ENCODE measurements at places on chromosomes 7 and 10. TPM values are rescaled to one million over a fixed set of nuclear protein-coding genes. Genes with fewer than 3 reads are reported as not detected.

The BBS9 gene
- total RNA-seq: 66.0 TPM

The SPDYE16 gene
- total RNA-seq: 0.29 TPM

The FZD8 gene
- 12.4 TPM for total RNA-seq

GRCh38 chr7:9189703-9190102, 756.3 kb downstream of the NXPH1 start:
- DNase-seq: no peak
- H3K4me1 ChIP-seq: no peaks in the 10 kb centered on the region
- no peaks in the 10 kb centered on the region for H3K36me3 ChIP-seq
- H3K4me3 ChIP-seq: no peak overlapping the region
- no peaks in the 10 kb centered on the region for H3K27me3 ChIP-seq

GRCh38 chr10:118012952-118013525, 33.7 kb downstream of the RAB11FIP2 start:
- H3K27me3 ChIP-seq: no peaks in the 10 kb centered on the region
- no peaks in the 10 kb centered on the region for H3K4me1 ChIP-seq
- H3K27ac ChIP-seq: no peak overlapping the region

DNA sequence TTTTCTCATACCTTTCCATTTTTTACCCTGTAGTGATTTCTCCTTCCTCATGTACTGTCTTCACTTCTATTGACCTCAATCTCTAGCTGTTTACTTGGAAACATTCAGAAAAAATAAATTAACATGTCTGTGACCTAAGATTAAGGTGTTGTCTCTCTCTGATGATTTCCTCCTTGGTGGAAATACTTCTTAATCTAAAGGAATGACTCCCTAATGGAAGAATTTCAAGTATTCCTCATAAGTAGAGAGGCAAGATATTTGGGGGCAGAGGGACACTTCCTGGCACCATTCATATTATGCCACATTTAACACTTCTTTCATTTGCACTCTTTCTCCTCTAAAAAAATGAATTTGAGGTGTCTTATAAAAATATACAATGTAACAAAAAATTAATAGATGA, 202.8 kb downstream of the NEBL start:
- DNase-seq: no peak
- H3K36me3 ChIP-seq: no peaks in the 10 kb centered on the region
- no peaks in the 10 kb centered on the region for H3K4me1 ChIP-seq

- no peaks in the 10 kb centered on the region for H3K27me3 ChIP-seq
- no peak for DNase-seq
- no peaks in the 10 kb centered on the region for H3K4me1 ChIP-seq
- no peak overlapping the region for H3K27ac ChIP-seq
These were observed 237.2 kb downstream of the BUB3 start for GRCh38 chr10:123391275-123392028.

GRCh38 chr10:62726142-62726541, 78.4 kb upstream of the ADO start:
- H3K4me1 ChIP-seq: no peaks in the 10 kb centered on the region
- H3K4me3 ChIP-seq: no peak overlapping the region
- no peaks in the 10 kb centered on the region for H3K36me3 ChIP-seq
- no peak for DNase-seq
- H3K27ac ChIP-seq: no peak overlapping the region

DNA sequence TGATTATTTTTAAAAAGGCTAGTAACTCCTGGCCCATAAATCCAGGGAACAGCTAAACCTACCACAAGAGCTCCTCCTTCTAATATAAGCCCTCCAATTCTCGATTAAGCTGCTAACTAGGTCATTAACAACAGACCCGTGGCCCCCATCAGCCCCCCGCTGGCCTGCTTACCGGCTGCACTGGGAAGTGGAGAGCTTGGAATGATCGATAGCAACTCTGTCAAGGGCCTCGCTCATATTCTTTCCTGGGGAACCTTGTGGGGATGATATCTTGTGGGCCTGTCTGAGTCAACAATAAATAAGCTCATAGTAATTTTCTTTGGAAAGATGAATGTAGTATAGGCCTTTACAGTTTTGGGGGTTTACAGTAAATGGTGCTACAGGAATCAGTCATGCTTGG, 353.5 kb downstream of the TCERG1L start:
- H3K36me3 ChIP-seq: no peaks in the 10 kb centered on the region
- no peaks in the 10 kb centered on the region for H3K4me1 ChIP-seq
- H3K27me3 ChIP-seq: no peaks in the 10 kb centered on the region
- no peak overlapping the region for H3K4me3 ChIP-seq
- H3K27ac ChIP-seq: no peak overlapping the region

GRCh38 chr7:91916051-91916440, 24.6 kb upstream of the AKAP9 start:
- no peak overlapping the region for H3K27ac ChIP-seq
- DNase-seq: no peak
- H3K4me1 ChIP-seq: no peaks in the 10 kb centered on the region
- no peaks in the 10 kb centered on the region for H3K36me3 ChIP-seq
- no peak overlapping the region for H3K4me3 ChIP-seq

DNA sequence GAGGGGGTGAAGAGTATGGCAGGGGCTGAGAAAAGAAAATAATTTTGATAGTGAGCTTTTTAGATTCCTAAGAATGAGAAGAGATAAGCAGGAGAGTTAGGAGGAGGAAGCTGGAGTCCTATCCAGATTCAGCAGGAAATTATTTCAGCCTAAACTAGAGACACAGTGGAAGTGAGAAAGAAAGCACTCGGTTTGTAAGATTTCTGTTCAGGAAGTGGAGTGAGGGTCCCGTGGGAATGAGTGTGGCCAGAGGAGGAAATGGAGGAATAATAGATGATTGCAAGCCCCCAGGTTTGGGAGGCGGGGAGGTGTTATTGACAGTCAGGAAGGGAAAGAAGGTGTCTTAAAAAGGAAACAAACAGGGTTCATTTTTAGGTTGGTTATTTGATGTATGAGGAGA, 84.8 kb upstream of the NRP1 start:
- peaks cover 11% of the 10 kb centered on the region for H3K4me1 ChIP-seq
- no peak overlapping the region for H3K4me3 ChIP-seq
- H3K27me3 ChIP-seq: no peaks in the 10 kb centered on the region
- DNase-seq: no peak
- no peaks in the 10 kb centered on the region for H3K36me3 ChIP-seq
- H3K27ac ChIP-seq: no peak overlapping the region

- H3K27me3 ChIP-seq: no peaks in the 10 kb centered on the region
- no peak for DNase-seq
- H3K27ac ChIP-seq: no peak overlapping the region
- H3K36me3 ChIP-seq: no peaks in the 10 kb centered on the region
- H3K4me1 ChIP-seq: no peaks in the 10 kb centered on the region
- H3K4me3 ChIP-seq: no peak overlapping the region
These were observed 20.7 kb downstream of the ECHDC3 start for GRCh38 chr10:11762706-11763500.

DNA sequence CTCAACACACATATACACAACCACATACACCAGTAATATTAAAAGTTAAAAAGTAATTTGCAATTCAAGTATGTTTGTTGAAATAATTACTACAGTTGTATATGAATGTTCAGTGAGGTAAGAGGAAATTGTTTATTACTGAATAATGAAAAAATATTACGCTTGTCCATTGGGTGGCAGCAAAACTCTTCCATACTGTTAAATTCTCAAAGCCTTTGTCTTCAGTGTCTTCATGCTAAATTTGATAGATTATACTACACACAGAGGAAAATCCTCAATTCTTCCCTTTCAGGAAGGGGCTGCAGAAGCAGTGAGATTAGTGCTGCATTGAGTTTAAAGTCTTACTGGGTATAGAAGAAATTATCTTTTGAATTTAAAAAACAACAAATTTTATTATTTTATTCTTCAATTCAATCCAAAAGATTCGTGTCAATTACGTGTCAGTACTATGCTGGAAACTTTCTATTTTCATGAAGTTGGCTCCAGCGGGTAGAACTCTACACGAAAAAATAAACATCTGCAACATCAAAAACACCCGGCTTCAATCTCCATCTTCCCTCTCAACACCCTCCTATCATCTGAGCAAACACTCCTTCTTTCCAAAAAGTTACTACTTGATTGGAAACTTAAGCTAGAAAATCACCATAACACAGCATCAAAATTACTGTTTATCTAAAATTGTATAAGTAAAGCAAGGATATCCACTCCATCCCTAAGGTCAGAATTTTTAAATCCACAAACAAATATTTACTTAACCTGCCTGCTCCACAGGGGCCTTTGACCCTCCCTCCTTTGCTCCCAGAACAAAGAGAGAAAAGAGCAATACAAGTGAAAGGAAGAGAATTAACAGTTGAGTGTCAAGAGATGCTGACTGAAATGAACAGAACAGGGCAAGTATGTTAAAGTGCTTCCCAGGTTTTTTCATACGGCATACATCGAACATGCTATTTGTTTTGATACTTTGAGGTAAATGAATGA, 37.0 kb upstream of the TES start:
- no peak overlapping the region for H3K27ac ChIP-seq
- no peak for DNase-seq
- H3K27me3 ChIP-seq: no peaks in the 10 kb centered on the region
- H3K36me3 ChIP-seq: no peaks in the 10 kb centered on the region
- H3K4me3 ChIP-seq: no peak overlapping the region
